NCI-H1417 treated with DMSO at 0.1 percent for 48 hours (cell line): ENCODE measurements at places on chromosomes 5 and 9.

DNA sequence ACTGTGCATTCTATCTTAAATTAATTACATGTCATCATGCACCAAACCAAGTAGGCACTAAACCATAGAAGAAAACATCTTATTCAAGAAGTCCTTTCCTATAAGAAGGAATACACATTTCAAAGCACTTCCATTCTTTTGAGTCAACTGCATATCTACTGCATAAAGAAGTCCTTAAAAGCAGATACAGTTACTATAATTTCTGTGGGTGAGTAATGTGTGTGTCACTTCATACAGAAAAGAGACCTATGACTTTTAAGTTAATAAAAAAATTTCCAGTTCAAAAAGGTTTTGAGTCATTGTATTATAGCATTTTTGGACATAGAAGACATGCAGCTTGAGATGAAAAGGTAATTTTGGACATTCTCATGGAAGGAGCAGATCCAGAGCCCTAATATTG, 125.0 kb downstream of the DTWD2 start:
- DNase-seq, result no peak

DNA sequence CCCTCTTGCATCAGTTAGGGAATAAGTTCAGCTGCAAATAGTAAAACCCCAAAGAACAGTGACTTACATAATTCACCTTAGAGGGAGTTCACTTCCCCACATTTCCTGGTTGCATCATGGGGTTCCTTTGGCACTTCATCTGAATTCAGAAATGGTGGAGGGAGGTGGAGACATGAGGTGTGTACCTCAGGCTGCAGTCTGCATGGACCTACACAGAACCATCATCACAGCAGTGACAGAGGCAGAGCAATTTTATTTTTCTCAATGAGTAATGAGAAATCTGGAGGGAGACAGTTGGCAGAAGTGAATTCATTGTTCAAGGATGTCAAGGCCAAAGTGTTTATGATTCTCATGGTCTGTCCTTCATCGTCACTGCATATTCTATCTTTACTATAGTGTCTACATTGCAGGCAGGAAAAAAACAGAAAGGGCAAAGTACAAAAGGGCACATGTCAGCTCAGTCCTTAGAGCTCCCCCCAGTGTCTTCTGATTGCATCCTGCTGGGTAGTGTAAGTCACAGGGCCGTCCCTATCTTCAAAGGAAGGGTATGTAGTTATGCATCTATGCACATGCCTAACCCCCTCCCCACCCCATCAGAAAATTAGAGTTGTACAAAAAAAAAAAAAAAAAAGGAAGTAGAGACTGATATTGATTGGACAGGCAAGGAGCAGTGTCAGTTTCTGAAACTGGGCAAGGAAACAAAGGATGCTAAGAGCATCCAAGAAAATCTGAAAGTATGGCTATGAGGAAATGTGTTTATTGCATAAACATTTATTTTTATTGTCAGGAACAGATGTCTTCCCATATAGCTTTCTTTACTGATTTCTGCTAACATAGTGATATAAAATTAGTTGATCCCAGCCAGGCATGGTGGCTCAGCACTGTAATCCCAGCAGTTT, 132.7 kb upstream of the APC start:
- no peak for DNase-seq

- DNase-seq, result no peak
Measured at GRCh38 chr5:107393851-107394250, 276.9 kb downstream of the EFNA5 start.

GRCh38 chr9:6113312-6113711, 97.9 kb upstream of the RANBP6 start:
- DNase-seq, result no peak

- DNase-seq, result no peak
Measured at GRCh38 chr5:14341571-14342230, 198.6 kb downstream of the TRIO start.

GRCh38 chr5:172509405-172509781, 55.1 kb upstream of the SH3PXD2B start:
- DNase-seq, result no peak

DNA sequence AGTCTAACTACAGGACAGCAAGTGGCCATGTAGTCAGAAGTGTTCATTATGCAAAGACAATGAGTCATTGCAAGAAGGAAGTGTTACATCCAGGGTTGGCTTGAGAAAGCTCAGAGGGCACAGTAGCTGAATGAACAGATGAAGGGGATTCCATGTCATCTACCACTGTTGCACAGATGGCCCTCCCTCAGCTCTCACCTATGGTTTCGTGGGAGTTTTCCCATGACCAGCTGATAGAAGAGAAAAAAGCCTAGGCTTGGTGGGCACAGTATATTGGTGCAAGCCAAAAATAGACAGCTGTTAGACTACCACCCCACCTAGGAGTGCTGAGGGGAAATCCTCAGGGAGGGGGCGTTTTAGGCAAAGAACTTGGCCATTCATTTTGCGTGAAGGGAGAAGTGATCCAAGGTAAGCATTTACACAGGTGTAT, 217.0 kb downstream of the DMRT2 start:
- DNase-seq, result no peak

- DNase-seq, result no peak
Measured at GRCh38 chr5:171149333-171149732, 159.7 kb upstream of the TLX3 start.

- DNase-seq, result peak; percentile 6
Measured at GRCh38 chr9:134066913-134067851, 644 bp downstream of the BRD3 start.
